ENCODE measurements at places on chromosomes 4 and X.

GRCh38 chrX:118536687-118537461 is 41.3 kb downstream of the DOCK11 start:
- ATAC-seq, result peak; percentile 73

DNA sequence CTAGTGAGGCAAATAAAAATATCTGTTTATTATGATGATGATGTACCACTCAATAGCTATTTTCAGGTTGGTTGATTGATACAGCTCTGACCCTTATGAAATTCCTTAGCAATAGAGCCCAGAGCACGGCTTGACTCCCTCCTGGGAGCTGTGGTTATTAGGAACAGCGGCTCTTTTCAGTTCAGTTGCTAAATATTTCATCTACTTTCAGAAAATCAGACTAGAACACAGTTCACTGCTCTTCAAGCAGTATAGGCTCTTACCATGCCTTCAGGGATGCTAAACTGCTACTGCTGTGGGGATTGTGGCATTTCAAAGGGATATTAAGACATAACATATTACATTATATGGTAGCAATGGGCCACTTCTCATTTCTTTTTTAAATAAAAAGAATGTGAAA is 218.8 kb downstream of the SNCA start:
- ATAC-seq, result no peak

DNA sequence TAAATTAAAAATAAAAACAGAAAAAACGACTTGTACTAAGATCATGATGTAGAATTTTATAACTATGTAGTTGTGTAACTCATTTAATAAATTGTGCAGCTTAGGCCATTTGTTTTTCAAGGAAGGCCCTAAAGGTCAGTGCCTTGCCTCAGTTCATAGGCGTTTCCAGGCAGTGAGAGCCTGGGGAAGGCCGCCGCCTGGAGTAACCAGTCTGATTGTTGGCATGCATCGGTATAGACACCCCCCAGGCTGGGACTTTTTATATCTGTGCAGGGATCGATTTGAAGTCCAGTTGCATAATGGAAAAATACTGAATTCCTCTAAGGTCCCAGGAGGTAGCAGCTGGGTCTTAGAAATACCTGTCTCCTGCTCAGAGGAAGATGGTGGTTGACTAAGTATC is 77.2 kb downstream of the TMEM131L start:
- no peak for ATAC-seq

GRCh38 chr4:41640906-41641305 is 102.9 kb downstream of the LIMCH1 start:
- no peak for ATAC-seq

- peak; percentile 85 for ATAC-seq
Measured at GRCh38 chr4:134365852-134366251, 164.3 kb upstream of the PABPC4L start.

DNA sequence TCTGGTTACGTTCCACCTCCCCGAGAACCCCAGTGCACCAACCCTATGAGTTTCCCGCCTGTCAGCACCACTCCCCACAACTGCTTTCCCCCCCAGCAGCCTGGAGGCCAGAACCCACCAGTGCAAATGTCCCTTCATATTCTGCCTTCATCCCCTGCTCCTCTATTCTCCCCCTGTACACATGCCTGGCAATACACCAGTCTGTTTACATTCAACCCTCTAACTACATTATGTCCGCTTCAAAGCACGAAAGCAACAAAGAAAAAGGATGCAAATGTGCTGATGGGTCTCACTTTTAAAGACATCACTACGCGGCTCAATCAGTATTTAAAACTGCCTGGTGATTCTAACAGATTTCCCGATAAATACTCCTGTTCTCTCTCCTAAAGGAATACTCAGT is 126.7 kb upstream of the SORBS2 start:
- no peak for ATAC-seq

GRCh38 chr4:86791126-86791525 is 58.1 kb downstream of the SLC10A6 start:
- ATAC-seq, result no peak

DNA sequence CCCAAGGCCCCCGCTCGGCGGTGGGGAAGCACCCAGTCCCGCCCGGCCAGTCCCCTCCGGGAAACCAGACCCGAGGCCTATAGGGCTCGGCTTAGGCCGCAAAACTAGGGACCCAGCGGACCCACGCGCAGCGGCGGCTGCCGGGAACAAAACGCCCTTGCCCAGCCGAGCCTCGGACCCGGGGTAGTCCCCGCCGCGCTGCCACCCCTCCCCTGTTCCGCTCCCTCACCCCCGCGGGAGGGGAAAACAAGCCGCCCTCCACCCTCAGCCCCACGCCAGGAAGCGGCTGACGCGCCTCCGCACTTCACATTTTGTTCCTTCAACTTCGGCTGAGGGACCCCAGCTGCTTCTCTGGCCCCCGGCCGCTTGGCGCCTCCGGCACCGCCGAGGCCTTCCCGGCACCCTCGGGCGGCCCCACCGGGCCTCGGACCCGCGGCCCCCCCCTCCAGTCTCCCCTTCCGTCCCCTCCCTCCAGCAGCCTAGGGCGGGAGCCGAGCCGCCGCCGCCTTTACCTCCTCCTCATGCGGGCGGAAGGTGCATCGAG is 694 bp downstream of the PDS5A start:
- ATAC-seq, result peak; percentile 46

DNA sequence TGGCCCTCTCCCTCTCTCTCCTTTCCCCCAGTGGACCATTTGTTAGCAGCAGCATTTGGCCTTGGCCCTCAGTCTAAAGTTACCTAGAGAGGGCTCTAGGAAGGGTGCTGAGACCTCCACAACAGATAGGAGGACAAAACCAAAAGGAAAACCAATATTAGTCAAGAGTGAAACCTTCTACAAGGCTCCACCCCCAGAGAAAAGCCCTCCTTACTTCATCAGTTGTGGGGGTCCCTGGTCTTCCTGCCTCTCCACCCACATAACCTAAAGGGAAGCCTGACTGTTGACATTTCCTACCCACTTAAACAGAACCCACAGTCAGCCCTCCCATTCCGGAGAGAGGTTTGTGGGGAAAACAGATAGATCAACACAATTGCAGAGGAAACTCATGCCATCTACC is 4.7 kb upstream of the CD40LG start:
- no peak for ATAC-seq

GRCh38 chr4:94668724-94669123 is 89.0 kb upstream of the BMPR1B start:
- no peak for ATAC-seq

DNA sequence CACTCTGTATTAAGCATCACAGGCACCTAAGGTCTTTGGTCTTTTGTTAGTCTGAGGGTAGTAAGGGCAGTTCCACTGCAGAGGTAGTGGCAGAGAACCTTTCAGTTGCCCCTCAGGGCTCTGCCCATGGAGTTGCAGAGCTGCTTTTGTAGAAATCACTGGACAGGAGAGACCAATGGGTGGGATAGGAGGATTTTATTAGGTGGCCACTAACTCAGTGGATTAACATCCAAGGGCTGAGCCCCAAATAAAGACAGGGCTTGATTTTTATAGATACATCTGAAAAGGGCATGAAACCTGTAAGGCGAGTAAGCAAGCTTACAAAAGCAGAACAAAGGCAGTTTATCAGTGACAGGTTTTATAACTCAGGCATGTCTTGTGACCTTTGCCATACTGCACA is 1035.4 kb downstream of the SH3BGRL start:
- no peak for ATAC-seq

DNA sequence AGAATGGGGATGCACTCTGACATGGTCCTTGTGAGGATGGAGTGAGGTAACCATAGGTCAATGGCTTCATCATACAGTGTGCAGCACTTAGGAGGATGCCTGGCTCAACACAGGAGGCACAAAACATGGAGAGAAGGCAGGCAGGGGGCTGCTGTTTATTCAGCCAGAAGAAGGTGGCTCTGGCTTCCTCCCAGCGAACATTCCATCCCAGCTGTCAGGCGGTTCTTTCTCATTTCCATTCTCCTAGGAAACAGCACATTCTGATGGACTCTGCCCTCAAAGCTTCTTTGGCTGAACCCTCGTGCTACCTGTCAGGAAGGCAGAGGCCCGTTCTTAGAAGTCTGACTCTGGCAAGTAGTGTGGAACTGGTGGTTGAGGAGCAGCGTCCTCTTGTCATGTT is 18.6 kb downstream of the STK32B start:
- ATAC-seq, result no peak

DNA sequence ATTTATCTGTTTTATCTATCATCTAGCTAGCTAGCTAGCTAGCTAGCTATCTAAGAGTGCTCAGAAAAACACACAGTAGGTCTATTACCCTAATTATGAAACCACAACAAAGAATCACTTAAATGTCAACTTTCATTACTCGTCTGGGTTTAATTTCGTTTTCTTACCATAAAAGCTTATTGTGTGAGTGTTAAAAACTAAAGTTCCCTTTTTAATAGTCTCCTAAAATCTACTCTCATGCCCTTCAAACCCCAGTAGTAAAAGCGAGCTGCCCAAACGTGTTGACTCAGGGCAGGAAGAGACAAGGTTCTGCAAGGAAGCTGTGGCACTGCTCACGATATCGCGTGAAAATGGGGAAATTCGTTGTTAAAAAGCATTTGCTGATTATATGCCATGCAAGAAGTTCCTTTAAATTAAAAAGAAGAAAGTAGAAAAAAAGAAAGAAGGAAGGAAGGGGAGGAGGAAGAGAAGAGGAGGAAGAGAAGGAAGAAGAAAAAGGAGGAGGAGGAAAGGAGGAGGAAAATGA is 595 bp downstream of the MBNL3 start:
- peak; percentile 42 for ATAC-seq

DNA sequence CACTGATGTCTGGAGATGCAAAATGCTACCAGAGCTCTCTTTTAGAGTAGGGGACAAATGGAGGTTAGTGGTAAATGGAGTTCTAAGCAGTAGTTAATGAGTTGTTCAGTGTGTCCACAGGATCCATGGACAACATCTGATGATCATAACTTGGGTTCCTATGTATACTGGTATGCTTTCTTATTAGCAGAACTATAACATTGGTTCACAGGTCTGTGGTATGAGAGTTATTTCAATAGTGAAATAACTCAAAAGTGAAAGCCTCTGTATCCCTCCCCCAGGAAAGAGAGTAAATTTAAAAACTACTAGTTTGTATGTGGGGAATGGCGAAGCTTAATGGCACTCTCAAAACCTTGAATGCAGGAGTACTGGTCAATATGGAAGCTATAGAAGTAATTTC is 363.5 kb upstream of the EMCN start:
- no peak for ATAC-seq

DNA sequence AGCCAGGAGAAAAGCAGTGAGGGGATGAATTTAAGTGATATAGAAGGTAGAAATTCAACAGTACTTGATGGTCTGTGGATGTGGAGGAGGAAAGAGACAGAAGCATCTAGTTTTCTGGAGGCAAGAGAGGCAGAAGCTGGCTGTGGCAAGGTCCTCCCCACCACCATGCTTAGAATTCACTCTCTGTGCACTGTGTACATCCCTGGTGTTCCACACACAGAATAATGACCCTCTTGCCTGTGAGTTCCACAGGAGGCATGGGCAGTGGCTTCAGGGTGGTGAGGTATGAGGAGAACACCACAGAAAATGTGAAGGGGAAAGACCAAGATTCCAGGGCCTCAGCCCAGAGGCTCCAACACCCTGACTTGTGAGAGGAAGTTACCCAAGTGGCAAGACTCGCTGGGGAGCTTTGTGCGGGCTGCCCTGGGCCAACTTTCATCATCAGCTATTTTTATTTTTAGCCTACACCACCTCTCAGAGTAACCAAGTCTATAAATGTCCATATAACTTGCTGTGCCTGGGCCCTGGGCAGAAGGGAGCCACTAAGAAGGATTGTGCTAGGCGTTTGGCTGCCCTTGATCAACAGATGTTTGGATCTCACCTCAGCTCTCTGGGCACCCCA is 7.8 kb upstream of the INTS6L start:
- no peak for ATAC-seq

DNA sequence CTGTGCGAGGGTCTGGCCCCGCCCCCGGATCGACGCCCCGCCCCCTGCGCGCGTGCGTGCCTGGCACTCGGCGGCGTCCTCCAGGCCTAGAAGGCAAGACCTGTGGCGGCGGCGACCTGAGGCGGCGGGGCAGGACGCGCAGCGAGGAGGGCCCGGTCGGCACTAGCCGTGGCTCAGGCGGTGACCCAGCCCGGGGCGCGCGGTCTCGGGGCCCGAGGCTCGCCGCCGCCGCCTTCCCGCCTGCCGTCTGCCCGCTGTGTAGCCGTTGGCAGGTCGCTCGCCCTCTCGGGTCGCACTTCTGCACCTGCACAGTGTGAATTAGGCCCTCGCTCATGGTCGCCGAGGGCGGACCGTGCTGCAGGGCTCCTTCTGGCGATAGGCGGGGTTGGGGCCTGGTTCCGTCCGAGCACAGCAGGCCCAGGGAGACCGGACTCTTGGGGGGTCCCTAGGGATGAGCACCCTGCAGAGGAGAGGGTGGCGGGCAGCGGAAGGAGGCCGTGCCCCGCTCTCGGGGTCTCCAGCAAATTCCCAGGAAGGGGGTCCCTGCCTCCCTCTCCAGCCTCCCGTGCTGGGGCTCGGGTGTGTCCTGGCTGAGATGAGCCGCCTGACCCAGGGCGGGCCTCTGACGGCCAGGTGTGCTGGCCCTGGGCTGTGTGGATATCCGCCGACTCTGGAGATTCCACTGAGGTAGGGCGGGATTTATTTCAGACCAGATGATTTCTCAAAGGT is 557 bp upstream of the FAM53A start:
- no peak for ATAC-seq

- no peak for ATAC-seq
Measured at GRCh38 chr4:187019896-187020295, 296.2 kb upstream of the FAT1 start.

DNA sequence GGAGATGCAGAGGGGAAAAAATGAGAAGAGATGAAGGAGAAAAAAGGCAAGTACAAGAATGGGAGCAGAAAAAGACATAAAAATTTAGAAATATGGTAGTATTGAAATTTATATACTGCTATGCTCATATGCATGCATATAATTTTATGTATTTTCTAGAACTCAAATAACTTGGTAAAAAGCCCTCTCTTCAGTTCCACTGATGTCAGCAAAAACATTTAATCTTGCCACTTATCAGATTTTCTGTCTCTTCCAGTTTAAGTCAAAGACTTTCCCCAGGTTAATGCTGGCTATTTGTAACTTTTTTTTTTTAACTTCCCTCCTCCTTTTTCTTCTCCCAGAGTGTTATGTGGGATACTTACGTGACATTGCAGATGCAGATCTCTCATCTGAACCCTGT is 617.5 kb upstream of the CPEB2 start:
- no peak for ATAC-seq

DNA sequence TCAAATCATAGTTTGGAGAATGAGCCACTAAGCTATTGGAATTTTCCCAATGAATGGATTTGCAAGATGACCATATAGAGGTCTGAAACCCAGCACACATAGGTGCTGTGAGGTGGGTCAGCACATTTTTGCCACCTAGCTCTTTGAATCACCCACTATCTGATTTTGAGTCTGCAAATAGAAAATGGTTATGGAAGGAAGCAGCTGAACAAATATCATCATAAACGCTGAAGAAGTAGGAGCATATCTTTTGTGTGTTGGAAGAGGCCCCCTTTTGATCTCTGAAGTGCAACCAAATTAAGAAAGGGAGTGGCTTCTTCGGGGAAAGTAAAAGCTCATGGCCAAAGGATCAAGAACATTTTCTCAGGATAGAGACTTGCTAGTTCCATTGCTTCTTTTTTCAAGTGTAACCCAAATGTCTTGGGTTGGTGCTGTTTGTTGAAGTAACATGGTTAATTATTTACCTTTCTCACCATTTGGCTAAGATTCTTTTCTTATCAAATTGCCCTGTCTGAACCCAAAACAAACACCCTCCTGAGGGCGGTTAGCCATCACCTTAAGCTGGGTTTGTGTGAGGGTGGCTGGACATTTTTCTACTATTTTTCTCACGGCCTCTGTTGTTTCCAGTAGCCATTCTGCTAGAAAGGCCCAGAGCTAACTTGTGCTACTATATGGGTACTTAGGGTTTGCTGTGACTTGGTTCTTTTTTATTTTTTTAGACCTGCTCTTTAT is 18.4 kb upstream of the SORBS2 start:
- no peak for ATAC-seq

Data from SK-N-SH treated with all-trans-retinoic acid at 6 μM for 48 hours (cell line).